Activated CD8-positive, alpha-beta memory T cell treated with anti-CD3 and anti-CD28 coated beads for 24 hours (primary cell): ENCODE measurements at places on chromosomes 1 and 21.

DNA sequence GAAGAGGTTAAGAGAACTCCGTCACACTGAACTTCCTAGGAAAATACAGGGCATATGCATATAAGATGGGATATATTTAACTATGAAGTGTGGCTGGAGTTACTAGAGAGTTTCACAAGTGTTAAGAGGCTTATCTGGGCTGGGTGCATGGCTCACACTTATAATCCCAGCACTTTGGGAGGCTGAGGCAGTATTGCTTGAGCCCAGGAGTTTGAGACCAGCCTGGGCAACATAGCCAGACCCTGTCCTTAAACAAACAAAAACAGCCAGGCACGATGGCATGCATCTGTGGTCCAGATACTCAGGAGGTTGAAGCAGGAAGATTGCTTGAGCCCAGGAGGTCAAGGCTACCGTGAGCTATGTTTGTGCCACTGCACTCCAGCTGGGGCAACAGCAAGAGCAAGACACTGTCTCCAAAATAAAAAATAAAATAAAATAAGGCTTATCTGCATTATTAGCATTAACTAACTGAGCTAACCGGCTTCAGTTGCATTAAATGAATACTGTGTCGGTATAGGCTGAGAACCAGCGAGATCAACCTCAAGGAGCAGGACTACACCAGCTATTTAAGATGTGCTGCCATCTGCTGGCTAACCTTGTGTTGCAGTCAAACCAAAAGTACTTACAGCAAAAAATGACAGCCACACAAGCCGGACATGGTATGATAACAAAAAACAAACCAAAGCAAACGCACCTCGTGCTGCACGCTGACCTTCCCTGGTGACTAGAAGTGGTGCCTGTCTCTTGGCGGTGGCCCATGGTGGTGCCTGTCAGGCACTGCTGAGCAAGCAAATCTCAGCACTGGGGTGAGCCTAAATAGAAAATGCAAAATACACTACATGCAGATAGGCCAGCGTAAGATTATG is 19.7 kb upstream of the RBBP5 start:
- peak; percentile 86 for DNase-seq

DNA sequence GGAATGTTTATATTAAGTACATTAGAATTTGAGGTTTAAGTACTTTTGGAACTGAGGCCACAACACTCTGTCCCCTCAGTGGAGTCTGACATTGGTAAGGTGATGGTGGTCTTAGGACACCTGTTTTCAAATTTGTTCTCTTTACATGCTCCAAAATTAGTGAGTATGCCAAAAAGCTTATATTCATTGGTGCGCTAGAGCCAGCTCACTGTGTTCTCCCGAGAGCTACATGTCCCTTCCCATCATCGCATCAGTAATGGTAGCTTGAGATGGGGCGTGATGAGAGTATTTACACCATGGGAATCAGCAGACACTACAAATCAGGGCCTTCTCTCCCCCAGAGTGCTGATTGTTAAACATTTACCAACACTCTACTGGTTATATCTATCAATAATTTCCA is 19.5 kb downstream of the ETS2 start:
- no peak for DNase-seq

- peak; percentile 66 for DNase-seq
These were observed 723 bp downstream of the CDC42BPA start for GRCh38 chr1:227317523-227318015.

GRCh38 chr1:210400043-210400840 is 71.5 kb downstream of the HHAT start:
- DNase-seq = peak; percentile 74

DNA sequence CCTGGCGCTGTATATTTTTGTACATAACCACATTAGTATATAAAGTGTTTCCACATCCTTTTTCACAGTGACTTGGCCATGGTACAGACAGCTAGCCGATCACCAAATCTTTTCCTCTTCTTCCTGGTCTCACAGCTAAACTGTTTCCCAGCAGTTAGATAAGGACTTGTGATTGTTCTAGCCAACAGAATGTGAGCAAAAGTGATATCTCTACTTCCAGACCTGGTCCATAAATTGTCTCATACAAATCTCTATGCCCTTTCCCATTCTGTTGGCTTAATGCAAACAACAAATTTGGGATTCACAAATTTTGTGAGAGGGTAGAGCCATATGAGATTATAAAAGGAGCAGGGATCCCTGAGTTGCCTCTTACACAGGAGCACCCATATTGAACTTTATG is 19.5 kb downstream of the PAFAH2 start:
- DNase-seq = no peak

DNA sequence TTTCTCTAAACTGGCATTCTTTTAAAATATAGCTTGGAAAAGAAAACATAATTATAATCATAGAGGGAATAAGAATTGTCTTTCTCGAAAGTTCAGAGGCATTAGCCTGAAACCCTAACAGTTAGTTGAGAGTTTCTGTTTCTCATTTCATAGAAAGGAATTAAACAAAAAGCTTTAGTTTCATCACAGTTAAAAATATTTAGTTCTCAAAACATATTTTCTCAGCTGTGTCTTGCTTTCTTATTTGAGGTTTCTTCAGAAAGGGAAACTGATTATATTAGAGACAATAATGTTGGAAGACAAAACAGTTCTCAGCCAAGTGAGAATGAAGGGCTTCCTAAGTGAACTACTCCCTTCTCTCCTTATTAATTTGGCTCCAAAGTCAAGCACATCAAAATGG is 75.4 kb upstream of the C1orf105 start:
- no peak for DNase-seq

- DNase-seq = no peak
These were observed 11.2 kb downstream of the WRAP73 start for GRCh38 chr1:3638676-3639075.

DNA sequence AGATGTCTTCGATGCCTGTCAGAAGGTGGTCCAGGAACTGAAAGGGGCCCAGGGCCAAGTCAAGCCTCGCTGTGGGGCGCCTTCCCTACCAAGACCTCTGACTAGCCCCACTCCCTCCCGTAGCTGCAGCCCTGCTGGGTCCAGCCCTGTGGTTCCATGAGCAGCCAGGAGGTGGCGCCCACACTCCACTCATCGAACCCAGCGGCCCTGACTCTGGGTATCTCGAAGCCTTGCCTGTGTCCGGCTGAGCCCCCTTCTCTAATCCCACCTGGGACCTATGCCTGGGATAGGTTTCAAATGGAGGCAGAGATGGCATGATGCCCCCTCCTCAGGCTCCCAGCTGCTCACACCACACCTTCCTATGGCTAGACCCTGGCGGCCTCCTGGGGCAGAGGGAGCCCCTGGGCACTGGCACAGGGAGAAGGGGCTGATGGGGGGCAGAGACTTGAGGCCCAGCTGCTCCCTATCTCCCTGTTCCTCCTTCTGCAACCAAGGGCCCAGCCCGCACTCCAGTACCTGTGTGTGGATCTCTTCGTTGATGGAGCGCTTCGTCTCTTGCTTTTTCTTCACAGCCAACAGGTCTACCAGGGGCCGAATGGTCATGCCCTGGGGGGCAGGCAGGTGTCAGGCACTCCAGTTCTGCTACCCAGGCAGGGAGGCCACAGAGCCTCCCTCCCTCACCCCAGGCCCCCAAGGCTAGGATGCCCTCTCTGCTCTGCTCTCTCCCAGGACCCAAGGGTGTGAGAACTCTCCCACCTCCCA is 52.0 kb downstream of the SLC9A1 start:
- peak; percentile 97 for DNase-seq

DNA sequence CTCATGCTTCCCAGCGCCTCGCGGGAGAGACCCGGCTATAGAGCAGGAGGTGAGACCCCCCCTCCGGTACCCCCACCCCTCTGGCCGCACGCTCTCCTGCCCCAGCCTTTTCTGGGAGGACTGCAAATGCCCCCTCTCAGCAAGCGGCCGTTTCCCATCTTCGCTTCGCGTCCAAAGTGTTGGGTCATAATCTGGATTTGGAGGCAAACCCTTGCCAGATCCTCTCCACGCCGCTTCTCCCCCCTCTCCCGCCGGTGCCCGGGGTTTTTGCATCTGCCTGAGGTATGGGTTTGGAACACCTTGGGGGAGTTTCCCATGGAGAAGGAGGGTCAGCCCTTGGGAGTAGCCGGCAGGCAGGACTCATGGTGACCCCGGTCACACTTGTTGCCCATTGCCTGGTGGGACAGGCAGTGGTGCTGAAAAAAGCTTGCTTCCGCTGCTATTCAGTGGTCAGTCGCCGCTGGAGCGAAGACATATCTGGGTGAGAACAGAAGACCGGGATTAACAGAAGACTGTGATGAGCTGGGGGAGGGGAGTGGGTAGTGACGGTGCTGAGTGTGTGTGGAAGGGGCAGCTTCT is 935 bp downstream of the KCNK2 start:
- no peak for DNase-seq

- no peak for DNase-seq
These were observed 54.4 kb upstream of the GCLM start for GRCh38 chr1:93963585-93963984.

DNA sequence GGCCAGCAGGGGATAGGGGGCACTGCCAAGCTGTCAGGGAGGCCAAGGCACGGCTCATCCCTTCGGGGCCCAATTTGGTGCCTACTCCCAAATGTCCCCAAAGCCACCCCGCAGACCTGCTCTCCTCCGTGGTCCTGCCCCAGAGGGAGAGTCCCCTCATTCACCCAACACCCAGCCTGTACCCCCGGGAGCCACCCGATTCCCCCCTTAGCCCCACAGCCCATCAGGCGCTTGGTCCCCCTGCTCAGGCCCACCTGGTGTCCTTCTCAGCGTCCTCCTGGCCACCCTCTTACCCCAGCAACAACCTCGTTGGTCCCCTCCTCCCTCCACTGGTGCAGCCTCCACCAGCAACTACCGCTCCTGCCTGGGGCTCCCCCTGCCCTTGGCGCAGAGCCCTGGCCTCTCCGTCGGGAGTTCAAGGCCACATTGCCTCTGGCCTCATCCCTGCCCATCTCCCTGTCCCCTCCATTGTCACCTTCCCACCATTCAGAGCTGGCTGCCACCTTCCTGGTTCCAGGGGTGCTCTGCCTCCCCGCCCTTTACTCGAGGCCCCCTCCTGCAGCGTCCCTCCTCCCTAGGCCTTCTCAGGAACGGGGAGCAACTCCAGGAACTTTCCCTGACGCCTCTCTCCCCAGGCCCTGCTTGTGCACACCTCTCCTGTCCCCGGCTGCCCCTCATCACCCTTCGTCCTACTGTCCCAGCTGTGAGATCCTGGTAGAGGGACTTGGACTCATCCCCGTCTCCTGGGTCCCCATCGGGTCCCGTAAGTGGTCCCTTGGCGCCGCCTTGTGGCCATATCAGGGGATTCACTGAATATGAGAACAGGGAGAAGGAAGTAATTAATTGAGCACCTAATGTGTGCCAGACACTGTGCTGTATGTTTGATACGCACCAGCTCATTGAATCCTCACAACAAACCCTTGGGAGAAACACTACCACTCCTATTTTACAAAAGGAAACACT is 73.9 kb downstream of the RAP1GAP start:
- peak; percentile 76 for DNase-seq

- no peak for DNase-seq
These were observed 3.5 kb upstream of the GNG12 start for GRCh38 chr1:67836769-67837168.

GRCh38 chr1:92466683-92467352 is 19.9 kb downstream of the GFI1 start:
- no peak for DNase-seq

- DNase-seq = no peak
These were observed 10.4 kb upstream of the SNAPIN start for GRCh38 chr1:153648000-153648643.

GRCh38 chr1:13546791-13547190 is 33.0 kb upstream of the LRRC38 start:
- DNase-seq = no peak

DNA sequence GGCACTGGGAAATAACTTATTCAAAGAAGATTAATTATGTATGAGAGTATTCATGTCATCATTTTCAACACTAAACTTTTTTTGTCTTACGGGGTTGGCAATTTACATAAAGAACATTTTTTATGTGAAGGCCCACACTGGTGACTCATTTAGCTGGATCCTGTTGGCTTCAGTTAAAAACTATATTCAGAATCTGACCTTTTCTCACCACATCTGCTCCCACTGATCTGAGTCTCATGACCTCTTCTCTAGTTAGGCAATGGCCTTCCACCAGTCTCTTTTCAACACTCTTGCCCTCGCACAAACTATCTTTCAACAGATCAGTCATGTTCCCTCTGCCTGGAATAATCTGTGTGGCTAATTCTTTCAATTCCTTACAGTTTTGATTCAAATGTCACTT is 53.4 kb downstream of the TMPRSS15 start:
- DNase-seq = no peak

- DNase-seq = no peak
These were observed 13.0 kb downstream of the DOP1B start for GRCh38 chr21:36169470-36170128.

DNA sequence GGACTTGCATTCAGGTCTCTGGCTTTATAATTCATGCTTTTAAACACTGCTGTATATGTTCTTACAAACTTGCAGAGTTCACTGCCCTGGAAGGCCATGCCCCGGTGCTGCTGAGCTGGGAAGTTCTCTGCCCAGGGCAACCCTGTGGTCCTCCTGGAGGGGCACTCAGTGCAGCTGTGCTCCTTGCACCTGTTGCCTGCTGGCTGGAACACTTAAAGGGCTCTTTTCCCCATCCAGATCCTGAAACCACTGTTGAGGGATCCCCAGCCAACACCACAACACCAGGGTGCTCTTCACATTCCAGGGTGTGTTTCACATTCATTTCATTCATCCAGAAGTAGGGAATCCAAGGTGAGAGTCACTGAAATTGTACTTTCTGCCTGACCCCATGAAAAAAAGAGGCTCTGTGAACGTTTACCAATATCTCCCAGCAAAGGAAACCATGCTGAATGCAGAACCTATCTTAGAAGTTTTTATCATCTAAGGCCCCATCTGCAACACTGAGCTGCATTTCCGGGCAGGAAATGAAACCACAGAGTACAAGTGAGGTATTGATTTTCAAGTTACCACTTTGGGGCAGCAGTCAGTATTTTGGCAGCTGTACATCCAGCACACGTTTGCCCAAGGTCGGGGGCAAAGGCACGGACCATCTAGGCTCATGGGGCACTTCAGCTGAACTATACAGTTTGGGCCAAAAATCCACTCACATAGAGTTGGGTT is 16.4 kb upstream of the KIAA0040 start:
- DNase-seq = no peak

GRCh38 chr1:163361123-163361934 is 39.6 kb downstream of the NUF2 start:
- no peak for DNase-seq

GRCh38 chr1:205665201-205666045 is 14.9 kb downstream of the SLC45A3 start:
- no peak for DNase-seq

- no peak for DNase-seq
These were observed 4.1 kb downstream of the RBM15 start for GRCh38 chr1:110343249-110343648.

DNA sequence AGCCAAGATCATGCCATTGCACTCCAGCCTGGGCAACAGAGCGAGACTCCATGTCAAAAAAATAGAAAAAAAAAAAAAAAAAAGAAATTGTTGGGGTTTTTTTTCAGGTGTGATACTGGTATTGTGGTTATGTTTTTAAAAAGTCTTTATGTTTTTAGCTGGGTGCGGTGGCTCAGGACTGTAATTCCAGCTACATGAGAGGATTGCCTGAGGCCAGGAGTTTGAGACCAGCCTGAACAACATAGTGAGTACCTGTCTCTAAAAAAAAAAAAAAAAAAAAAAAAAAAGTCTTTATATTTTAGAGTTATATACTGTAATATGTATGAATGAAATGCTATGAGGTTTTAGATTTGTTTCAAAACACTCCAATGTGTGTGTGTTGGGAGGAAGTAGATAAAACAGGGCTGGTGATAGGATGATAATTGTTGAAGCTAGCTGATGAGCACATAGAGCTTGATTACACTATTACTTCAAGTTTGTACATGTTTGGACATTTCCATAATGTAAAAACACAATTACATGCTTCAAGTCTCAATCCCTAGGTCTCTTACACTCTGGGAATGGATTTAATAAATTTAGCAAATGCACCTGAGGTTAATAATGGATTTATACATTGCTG is 30.2 kb upstream of the ATP5PO start:
- peak; percentile 37 for DNase-seq
